ENCODE measurements at places on chromosomes 1 and 21.

- DNase-seq = no peak
Observed at GRCh38 chr21:43868461-43868860, 3.4 kb downstream of the AGPAT3 start.

DNA sequence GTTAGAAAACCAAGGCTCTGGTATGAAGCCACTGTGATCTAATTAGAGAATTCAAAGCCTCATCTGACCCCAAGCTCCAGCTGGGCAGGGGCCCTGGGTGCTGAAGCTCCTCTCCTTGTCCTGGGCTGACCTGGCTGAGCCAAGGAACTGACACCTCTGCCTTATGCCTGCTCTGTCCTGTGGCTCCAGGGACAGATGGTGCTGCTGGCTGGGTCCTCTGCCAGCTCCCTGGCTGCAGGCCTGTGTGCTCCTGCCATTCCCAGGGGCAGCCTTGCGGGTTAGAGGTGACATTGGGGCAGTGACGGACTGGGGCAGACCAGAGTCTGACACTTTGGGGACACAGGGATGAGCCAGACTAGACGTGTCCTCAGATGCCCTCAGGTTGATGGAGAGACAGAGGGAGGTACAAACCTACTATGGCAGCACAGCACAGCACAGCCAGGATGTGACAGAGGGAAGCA is 11.8 kb downstream of the ACOT11 start:
- DNase-seq = no peak

- DNase-seq = no peak
Observed at GRCh38 chr21:37405629-37406028, 39.1 kb downstream of the DYRK1A start.

- no peak for DNase-seq
Observed at GRCh38 chr1:162832470-162832869, 28.5 kb downstream of the CCDC190 start.

DNA sequence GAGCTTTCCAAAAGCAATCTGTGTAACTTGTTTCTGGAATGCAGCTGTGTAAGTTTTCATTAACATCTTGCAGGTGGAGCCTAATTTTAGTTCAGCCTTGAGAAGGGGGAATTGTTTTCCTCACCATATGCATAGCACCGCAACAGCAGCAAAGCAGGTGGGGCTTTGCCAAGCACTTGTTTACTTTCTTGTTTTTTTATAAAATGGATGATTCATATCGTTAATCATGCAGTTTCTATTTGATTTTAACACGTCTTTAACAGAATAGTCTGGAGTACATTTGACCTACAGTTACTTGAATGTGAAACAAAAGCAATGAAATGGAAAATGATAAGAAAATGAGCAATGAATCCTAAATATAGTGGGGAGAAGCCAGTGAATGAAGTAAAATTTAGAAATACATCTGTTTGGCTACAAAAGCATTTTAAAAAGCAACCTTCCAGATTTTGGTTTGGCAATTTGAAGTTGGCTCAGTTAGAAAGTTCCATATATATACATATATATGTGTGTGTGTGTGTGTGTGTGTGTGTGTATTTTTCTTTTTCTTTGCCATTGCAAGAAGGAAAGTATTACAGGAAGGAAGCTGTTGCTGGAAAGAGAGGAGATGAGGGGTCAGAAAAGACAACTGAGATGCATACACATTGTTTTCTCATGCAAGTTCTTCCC is 119.0 kb upstream of the ADGRL2 start:
- no peak for DNase-seq

DNA sequence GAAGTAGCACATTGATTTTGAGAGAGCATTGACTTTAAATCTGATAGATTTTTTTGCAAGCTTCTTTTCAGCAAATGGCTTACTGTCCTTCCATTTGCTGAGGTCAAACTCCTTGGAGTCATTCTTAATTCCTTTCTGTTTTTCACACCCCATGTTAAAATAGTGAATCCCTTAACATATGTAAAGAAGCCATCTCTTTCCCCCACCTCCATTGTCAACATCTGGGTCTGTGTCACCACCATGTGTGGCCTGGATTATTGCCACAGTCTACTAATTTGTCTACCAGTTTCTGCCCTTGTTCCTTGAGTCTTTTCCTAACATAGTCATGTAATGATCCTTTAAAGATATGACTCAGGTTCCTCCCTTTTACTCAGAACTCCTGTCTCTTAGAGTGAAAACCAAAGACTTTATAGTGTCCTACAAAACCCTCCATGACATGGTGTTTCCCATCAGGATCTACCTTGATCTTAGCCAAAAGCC is 104.7 kb downstream of the ST6GALNAC3 start:
- no peak for DNase-seq

DNA sequence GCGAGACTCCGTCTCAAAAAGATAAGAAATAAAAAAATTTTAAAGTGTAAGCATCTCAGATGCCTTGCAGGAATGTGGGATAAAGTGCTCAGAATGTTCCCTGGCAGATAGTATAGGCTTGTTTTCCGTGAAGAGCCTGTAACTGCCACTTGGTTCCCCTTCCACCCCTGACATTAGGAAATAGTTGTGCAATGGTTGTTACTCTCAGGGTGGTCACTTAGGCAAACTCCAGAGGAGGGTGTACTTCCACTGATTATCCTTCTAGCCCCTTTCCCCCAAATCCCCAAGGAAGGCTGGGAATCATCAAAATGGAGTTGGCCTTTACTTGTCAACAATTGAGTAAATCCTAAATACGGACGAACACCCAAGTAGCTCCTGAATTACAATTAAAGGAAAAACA is 10.4 kb downstream of the RPL11 start:
- DNase-seq = no peak
